ENCODE measurements at places on chromosomes 3 and 15. TPM values are rescaled to one million over a fixed set of nuclear protein-coding genes. Genes with fewer than 3 reads are reported as not detected.

SUCLG2 gene
- total RNA-seq: 38.0 TPM

LRRIQ4 gene
- total RNA-seq: 0.24 TPM

DNA sequence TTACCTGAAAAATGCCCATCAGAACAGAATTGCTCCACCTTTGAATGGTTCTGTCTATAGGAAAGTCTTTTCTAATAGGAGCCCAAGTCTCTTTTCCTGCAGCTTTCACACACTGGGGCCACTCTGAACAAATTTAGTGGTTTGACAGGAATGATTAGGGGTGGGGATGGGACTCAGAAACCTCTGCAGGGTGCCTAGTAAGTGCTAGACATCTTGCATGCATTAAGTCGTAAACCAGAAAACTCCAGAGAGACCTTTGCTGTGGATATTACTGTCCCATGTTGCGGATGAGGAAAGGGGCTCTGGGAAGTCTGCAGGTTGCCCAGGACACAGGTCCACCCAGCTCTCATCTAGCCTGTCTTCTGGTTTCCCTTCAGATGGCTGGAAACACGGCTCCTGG, 189.7 kb downstream of the OPA1 start:
- H3K4me3 ChIP-seq: no peak overlapping the region
- no peak for DNase-seq
- no peaks in the 10 kb centered on the region for H3K36me3 ChIP-seq

DNA sequence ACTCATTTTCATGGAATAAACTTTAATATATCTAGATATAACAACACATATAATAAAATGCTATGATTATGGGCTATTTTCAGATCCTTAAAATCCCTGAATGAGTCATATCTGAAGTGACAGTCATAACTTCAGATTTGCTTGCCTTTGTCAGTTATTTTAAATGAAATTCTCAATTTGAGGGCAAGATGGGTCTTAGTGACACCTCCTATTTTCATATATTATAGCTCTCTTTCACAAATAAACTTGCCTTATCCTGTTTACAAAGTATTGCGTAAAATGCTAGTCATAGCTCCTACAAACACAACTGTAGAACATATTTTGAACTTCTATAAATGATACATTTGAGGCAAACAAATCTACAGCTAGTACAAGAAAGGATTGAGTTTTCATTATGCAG, 6.2 kb upstream of the THRB start:
- H3K27me3 ChIP-seq: no peaks in the 10 kb centered on the region
- no peak for DNase-seq
- no peak overlapping the region for H3K4me3 ChIP-seq
- H3K4me1 ChIP-seq: peaks cover 6% of the 10 kb centered on the region

- H3K4me3 ChIP-seq: no peak overlapping the region
- no peaks in the 10 kb centered on the region for H3K36me3 ChIP-seq
- no peaks in the 10 kb centered on the region for H3K27me3 ChIP-seq
Measured at GRCh38 chr3:2927259-2927658, 182.9 kb downstream of the IL5RA start.

GRCh38 chr3:54877730-54878129, 50.1 kb downstream of the LRTM1 start:
- H3K4me1 ChIP-seq: no peaks in the 10 kb centered on the region
- H3K36me3 ChIP-seq: no peaks in the 10 kb centered on the region
- H3K4me3 ChIP-seq: no peak overlapping the region
- no peak overlapping the region for H3K27ac ChIP-seq

GRCh38 chr3:126522363-126522788, 1.6 kb upstream of the CHST13 start:
- no peak overlapping the region for H3K27ac ChIP-seq
- peaks cover 7% of the 10 kb centered on the region for H3K27me3 ChIP-seq
- DNase-seq: no peak
- no peaks in the 10 kb centered on the region for H3K36me3 ChIP-seq
- no peak overlapping the region for H3K4me3 ChIP-seq
- peaks cover 14% of the 10 kb centered on the region for H3K4me1 ChIP-seq

DNA sequence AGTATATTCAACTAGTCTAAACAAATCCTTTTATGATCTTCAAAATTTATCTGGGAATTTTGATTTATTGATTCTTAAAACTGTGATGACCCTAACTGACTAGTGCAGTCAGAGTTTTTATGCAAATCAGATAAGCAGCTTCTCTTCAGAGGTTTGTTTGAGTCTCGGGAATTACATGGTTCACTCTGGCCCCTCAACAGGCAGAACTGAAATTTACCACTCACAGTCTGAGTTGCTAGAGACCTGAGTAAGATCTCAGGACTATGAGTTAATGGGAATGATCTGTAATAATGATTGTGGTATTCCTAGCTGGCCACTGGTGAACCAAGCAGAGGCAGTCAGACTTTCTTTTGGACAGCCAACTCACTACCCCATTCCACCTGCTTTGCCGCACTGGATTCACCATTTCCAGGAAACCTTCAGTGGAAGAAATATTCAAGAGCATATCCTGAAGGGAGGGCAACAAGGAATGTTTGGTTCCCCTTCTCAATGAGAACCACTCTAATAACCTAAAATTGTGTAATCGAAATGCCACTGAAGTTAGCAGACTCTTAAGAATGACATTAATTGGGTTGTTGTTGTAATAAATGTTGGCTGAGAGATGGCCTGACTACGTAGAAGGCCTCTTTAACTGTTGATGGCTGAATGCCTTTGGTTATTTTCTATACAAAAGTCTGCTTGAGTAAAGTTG, 11.5 kb upstream of the DNAJC13 start:
- peak overlapping the region; percentile 55 for H3K27ac ChIP-seq
- H3K4me1 ChIP-seq: peaks cover 14% of the 10 kb centered on the region
- H3K4me3 ChIP-seq: no peak overlapping the region
- no peaks in the 10 kb centered on the region for H3K27me3 ChIP-seq
